ENCODE measurements at places on chromosomes 7 and 10. TPM values are rescaled to one million over a fixed set of nuclear protein-coding genes. Genes with fewer than 3 reads are reported as not detected.

- DNase-seq, result no peak
These were observed 142.7 kb upstream of the STEAP4 start for GRCh38 chr7:88449410-88449809.

Gene CTAGE8
- total RNA-seq, result 2.8 TPM

Gene GATA3
- total RNA-seq, result 3.1 TPM

Gene AKR1C4
- total RNA-seq, result not detected

DNA sequence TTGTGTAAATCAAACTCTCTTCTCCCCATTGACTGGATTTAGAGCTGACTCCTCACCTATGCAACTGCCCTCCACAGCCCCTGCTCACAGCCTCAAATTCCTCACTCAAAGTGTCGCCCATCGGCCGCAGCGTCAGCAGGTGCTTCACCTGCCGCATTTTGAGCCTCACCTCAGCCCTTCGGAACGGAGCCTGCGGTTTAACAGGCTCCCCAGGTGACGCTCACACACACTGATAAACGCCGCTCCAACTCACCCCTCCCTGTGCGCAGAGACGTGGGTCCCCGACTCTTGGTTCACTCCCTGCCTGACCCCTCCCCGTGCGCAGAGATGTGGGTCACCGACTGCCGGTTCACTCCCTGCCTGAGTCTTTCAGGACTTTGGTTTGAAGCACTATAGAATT, 57.1 kb downstream of the CARD11 start:
- DNase-seq, result no peak

- DNase-seq, result peak; percentile 62
These were observed 33.9 kb upstream of the EEPD1 start for GRCh38 chr7:36119005-36119706.

- no peak for DNase-seq
These were observed 90.8 kb downstream of the AGMO start for GRCh38 chr7:15470825-15471668.

DNA sequence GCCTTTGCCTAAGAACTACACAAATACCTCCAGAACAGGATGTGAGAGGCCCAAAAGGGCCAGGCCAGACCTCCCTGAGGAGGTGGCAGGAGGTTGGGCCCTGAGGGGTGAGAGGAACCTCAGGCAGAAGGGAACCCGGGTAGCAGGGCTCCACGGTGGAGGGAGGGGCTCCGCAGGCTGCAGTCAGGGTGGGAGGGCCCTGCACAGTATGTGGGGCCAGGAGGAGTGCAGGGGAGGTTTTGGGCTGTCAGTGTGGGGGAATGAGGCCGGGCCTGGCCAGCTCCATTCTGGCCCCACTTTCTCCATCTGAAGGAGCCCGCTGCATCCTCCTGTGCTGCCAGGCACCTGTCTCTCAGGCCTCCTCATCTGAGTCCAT, 25.9 kb downstream of the DNAJB12 start:
- no peak for DNase-seq

Gene CDC14C
- not detected for total RNA-seq

- DNase-seq, result peak; percentile 85
These were observed 44.2 kb upstream of the GGCT start for GRCh38 chr7:30548845-30549244.

DNA sequence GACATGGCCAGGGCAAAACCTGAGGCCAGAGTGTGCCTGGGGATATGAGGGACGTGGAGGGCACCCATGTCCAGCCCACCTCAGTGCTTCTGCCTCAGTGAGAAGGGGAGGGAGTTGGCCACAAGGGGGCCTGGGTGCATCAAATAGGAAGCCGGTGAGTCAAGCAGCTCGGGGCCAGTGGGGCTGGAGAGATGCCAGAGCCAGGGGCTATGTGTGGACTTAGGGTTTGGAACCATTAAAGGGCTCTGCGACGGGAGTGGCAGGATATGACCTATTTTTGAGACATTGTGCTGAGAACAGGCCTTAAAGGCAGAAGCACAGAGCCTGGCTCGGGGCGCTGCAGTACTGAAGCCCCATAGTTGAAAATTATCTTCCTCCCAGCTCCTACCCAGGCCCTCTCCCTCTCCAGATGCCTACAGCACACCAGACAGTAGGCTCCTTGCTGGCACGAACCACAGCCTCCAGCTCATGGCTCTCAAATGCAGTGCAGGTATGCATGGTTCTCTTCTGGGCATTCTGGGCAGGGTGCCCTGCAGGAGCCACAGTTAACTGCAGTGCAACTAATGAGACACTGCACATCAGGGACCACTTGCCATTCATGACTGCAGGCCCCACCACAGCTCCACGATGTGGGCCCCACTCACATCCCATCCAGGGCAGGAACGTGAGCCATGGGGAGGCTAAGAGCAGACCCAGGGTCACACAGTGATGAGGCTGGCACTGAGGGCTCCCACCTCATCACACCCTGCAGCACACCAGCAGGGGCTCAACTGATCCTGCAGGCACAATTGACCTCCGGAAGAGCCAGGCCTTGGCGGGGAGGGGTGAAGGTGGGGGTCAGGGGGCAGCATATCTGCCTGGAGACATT, 7.2 kb upstream of the PGAM2 start:
- DNase-seq, result peak; percentile 74

DNA sequence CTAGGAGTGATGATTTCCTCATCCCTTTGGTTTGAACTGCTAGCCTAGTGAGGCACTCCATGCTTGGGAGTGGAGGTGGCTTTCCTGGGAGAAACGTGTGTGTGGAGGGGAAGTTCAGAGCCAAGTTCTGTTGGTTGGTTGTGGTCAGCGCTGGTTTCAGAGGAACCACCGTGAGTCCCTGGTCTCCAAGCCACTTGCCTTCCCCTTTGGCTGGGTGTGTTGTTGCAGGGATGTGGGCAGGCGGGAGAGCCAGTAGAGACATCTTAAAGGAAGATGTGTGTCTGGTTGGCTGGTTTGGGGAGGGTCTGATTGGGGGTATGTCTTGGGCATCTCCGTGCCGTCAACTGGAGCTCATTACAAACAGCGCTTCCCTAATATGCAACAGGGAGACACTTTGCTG, 130.8 kb upstream of the TCF7L2 start:
- no peak for DNase-seq

- DNase-seq, result no peak
These were observed 9.2 kb downstream of the DPCD start for GRCh38 chr10:101597091-101597900.

Gene ZNF488
- total RNA-seq, result 0.09 TPM

DNA sequence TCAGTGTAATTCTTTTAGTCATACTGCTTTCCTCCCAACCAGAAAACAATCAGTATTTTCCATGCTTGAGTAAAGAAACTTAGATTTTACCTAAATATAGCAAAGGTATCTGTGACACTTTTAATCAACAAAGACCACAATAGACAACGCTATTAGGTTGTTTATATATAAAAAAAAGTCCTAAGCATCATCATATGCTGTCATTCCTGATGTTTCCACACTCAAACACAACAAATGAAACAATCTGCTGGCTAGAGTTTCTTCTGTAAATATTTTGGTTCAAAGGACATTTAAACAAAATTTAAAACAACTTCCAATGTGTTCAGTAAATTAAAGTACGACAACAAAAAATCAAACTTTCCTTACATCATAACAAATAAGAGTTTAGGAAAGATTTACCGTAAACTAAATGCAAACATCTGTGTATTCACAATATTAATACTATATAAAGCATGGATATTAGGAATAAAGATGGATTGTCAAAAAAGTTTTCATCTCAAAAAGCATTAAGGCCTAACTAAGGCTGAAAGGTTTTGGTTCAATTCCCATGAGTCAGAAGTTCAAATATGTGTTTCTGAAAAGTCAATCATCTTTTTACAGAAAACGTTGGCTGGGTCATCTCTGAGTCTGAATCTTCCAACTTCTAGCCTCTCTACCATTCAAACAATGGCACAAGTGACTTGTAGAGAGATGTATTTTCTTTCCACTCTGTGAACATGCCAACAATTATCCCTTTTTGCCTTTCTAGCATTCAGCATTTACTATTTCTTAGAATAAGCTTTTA, 157.1 kb downstream of the CRPPA start:
- DNase-seq, result no peak

DNA sequence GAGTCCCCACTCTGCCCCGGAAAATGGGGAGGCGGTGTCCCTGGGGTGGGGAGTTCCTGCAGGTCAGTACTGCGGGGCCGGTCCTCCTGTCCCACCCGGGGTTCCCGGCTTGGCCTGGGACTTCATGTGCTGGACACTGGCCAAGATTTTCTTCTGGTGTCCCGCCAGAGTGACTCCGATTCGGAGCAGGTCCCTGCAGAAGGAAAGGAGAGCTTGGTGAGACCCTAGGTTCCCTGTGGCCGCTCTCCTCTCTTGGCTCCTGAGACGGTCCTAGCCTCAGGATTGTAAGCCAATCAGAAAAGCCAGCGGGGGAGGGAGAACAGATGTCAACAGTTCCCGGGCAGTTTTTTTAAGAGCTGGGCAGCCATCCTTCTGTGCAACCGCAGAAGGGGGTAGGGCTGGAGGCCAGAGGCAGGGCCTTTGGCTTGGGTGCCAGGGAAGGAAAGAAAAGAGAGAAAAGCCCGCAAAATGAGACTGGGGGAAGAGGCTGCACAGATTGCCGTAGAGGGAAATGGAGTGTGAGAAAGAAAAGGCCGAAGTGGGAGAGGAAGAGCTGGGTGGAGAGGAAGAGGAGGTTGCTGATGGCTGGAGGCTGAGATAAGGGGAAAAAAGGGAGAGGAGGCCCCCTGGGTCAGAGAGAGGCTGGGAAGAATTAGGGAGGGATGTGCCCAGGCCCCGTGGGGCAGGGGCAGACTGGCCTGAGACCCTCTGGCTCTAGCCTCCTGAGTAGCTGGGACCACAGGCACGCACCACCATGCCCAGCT, 23.7 kb downstream of the EPHB4 start:
- peak; percentile 73 for DNase-seq

GRCh38 chr7:29684787-29685650, 121.3 kb upstream of the WIPF3 start:
- peak; percentile 60 for DNase-seq

GRCh38 chr10:24617771-24618396, 105.8 kb downstream of the ARHGAP21 start:
- DNase-seq, result peak; percentile 74

Gene TAS2R40
- not detected for total RNA-seq

DNA sequence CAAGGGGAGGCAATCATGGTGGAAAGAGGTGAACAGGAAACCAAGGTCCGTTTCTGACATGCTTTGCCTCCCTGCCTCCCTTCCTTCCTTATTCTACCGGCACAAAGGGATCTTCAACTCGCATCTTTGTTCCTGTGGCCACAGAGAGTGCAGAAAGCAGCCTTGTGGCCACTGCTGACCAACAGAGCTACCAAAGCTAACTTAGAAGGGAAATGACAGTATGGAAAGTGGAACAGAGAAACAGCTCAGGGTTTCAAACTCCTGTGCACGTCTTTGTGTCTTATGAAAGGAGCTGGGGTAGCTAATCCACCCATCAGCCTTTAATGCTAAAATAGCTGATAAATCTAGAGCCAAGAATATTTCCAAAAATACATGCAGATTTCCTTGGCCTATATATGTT, 588.0 kb downstream of the SORCS1 start:
- no peak for DNase-seq

Gene LRRC61
- total RNA-seq, result 48.1 TPM

GRCh38 chr10:15841696-15842095, 18.6 kb downstream of the MINDY3 start:
- DNase-seq, result peak; percentile 29

Gene BNIP3
- total RNA-seq, result 33.2 TPM

DNA sequence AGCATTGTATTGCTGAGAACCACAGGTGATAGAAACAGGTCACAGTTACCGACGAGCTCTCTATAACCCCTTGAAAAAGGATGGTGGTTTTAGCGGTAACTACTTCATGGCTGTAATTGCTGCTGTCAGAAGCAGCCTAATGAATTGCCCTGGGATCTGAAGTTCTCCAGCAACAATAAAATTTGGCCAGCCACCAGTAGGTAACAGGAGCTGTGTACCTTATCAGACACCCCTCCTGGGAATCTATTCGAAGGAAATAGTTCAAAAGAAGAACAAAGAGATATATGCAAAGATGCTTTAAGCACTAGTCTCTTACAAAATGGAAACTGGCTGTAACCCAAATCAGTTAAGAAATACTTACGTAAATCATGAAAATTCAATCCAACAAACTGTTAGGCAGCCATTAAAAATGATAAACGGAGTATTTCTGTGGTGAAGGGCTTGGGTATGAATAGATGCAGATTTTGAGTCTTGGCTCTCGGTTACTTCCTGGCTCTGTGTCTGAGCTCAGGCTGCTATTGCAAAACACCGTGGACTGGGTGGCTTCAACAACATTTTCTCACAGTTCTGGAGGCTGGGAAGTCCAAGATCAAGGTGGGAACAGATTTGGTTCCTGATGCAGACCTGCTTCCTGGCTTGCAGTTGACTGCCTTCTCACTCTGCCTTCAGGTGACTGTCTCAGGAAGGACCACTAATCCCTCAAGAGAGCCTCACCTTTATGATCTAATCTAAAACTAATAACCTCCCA, 1.6 kb downstream of the MSRB2 start:
- DNase-seq, result peak; percentile 65

- DNase-seq, result no peak
These were observed 5.6 kb upstream of the AQP1 start for GRCh38 chr7:30906014-30906413.

Gene CCDC136
- 6.9 TPM for total RNA-seq

Gene BHLHA15
- 0.64 TPM for total RNA-seq

DNA sequence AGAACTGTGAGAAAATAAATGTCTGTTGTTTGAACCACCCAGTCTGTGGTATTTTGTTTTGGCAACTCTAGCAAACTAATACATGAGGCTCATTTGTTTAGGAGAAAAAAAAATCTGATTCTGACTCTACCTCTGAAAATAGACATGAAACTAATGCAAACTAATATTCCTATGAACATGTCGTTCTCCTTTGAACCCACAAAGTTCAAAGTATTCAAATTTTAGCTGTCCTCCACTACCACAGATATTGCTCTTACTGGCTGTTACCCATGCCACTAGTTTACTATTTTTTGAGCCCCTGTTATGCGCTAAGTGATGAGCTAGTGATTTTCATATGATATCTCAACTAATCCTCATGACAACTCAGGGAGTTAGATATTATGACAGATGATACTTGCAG, 58.8 kb upstream of the ZNF804B start:
- DNase-seq, result no peak

DNA sequence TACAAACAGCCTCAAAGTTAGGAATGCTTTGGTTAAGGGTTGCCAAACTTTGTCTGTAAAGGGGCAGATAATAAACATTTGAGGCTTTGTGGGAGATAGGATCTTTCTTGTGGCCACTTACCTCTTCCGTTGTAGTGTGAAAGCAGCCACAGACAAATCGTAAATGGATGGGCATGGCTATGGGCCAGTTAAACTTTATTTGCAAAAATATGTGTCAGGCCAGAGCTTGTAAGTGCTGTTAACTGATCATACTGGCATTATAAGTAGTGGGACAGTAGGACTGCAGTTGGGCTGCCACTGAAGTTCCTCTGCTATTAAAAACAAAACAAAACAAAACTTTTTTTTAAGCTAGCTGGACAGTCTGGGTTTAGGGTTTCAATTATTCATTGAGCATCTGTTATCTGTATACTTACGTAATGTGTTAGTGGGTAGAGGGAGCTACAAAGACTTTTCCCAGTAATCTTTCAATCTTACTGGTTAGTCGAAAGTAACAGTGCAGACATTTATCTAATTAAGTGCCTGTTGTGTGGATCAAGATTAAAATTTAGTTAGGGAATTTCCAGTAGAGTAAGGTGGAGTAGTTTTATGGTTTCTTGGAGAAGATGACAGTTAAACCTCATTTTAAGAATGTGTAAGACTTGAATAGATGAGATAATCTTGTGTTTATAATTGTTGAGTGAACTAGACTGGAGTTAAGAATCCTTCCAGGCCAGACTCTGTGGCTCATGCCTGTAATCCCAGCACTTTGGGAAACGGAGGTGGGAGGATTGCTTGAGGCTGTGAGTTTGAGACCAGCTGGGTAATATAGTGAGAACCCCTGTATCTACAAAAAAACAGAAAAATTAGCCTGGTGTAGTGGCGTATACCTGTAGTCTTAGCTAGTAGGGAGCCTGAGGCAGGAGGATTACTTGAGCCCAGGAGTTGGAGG, 100.1 kb downstream of the BTRC start:
- DNase-seq, result no peak

All from A673 (cell line).